ENCODE measurements at places on chromosomes 12 and 14.

DNA sequence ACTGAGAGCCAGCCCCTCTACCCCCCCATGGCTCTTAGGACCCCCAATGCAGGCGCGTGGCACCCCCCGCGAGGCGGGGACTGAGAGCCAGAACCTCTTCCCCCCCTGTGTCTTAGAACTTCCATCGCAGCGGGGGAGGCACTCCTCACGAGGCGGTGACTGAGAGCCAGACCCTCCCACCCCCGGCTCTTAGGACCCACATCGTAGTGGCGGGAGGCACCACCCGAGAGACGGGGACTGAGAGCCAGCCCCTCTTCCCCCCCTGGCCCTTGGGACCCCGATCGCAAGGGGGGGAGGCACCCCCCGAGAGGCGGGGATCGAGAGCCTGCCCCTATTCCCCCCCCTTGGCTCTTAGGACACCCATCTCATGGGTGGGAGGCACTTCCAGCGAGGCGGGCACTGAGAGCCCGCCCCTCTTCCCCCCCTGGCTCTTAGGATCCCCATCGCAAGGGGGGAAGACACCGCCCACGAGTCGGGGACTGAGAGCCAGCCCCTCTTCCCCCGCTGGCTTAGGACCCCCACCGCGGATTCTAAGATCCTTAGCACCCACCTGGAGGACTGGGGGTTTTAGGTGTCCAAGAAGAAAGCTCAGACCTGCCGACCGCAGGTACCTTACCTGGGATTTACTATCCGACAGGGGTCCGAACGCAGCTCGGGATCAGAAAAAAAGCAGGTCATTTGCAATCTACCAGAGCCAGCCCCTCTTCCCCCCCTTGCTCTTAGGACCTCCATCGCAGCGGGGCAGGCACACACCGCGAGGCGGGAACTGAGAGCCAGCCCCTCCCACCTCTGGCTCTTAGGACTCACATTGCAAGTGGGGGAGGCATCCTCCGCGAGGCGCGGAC lies 44.9 kb downstream of the DDX11 start:
- no peak for DNase-seq

DNA sequence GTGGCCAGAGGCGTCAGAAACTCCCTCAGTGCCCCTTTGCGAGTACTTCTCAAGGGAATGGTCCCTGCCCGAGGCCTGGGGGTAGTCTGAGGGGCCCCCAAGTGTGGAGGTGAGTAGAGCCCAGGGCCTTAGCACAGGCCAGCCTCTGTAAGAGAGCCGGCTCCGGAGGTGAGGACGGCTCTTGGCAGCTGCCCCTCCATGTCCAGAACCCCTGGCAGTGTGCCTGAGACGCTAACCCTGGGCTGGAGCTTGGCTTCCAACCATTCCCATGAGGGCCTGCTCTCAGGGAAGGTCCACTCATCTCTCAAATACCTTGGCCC lies 61.7 kb downstream of the PRMT8 start:
- no peak for DNase-seq

DNA sequence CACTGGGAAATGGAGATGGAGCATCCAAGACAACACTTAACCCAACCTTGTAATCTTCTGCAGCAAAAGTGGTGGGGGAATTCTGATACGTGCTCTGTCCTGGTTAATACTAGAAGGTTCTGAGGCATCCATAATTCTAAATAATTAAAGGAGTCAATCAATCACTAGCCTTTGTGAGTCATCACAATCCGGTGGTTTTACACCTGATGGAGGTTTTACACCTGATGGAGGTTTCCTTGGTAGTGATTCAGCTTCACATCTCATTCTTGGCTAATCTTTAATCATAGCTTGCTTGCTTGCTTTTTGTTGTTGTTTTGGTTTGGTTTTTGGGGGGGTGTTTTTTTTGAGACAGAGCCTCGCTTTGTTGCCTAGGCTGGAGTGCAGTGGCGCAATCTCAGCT lies 343.4 kb downstream of the DPF3 start:
- no peak for DNase-seq

DNA sequence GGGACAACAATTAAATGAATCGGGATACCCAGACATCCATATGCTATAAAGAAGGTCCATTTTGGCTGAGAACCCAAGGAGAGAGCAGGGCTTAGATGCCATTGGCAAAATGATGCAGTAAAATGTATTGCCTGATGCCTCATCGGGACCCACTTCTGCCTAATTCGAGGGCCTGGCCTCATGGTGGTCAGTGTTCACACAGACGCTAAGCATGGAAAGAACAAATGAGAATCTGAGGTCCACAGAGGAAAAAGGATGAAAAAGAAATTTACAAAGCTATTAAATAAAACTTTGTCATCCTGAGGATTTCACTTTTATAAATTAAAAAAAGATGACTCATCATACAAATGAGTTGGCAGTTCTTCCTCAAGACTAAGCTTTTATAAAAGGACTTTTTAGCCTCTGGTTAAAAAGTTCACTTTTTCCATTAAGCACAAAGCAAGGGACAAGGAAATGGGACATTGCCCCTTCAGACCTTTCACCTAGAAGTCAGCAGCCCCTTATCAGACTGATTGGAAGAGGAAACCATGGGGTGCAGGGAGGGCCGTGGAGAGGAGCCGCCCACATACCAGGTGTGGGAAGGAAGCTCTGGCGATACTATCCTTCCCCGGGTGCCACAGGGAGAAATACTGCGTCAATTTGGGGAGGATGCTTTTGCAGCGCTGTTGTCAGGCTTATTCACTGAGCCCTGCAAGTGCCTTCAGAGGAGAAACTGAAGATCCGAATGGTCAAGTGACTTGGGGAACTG lies 176.0 kb downstream of the EGLN3 start:
- no peak for DNase-seq

GRCh38 chr14:103535081-103535890 lies 6.3 kb downstream of the TRMT61A start:
- DNase-seq = no peak

- DNase-seq = no peak
Measured at GRCh38 chr12:39267886-39268285, 175.0 kb downstream of the KIF21A start.

DNA sequence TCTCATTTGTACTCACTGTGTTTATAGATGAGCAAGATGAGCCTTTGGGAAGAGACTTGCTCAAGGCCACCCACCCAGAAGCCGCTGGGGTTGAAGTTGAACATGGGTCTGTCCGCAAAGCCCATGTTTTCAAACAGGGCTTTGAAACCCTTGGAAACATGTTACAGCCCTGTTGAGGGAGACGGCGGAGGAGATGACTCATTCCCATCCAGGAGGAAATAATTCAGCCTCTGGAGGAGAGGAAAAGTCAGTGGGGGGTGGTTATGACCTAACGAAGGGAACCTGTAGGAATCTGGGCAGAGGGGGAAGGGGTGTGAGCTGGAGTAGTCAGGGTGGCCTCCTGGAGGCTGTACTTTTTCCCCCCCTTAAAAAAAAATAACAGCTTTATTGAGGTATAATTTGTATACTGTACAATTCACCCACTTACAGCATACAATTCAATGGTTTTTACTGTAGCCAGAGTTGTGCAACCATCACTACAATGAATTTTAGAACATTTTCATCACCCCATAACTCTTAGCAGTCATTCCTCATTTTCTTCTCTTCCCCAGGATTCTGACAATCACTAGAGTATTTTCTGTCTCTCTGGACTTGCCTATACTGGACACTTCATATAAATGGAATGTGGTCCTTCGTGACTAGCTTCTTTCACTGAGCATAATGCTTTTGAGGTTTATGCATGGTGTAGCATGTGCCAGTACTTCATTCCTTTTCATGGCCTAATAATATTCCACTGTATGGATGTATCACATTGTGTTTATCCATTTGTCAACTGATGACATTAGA lies 1.9 kb upstream of the RIN3 start:
- DNase-seq = peak; percentile 71

GRCh38 chr12:41213648-41214047 lies 25.5 kb downstream of the PDZRN4 start:
- no peak for DNase-seq

- no peak for DNase-seq
Measured at GRCh38 chr14:85319101-85319500, 210.8 kb upstream of the FLRT2 start.

- no peak for DNase-seq
Measured at GRCh38 chr12:108320507-108321293, 18.4 kb downstream of the CMKLR1 start.

DNA sequence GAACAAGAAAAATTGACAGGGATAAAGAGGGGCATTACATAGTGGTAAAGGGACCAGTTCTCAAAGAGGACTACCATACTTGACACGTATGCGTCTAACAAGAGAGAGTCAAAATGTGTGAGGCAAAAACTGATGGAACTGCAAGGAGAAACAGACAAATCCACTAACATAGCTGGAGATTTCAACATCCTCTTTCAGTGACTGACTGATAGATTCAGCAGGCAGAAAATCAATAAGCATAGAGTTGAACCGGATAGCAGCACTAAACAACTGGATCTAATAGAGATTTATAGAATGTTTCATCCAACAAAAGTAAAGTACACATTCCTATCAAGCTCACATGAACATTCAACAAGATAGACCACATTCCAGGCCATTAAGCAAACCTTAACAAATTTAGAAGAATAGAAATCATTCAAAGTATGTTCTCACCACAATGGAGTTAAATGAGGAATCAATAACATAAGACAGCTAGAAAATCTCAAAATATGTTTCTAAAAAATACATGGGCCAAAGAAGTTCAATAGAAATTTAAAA lies 16.1 kb upstream of the CRACR2A start:
- no peak for DNase-seq

DNA sequence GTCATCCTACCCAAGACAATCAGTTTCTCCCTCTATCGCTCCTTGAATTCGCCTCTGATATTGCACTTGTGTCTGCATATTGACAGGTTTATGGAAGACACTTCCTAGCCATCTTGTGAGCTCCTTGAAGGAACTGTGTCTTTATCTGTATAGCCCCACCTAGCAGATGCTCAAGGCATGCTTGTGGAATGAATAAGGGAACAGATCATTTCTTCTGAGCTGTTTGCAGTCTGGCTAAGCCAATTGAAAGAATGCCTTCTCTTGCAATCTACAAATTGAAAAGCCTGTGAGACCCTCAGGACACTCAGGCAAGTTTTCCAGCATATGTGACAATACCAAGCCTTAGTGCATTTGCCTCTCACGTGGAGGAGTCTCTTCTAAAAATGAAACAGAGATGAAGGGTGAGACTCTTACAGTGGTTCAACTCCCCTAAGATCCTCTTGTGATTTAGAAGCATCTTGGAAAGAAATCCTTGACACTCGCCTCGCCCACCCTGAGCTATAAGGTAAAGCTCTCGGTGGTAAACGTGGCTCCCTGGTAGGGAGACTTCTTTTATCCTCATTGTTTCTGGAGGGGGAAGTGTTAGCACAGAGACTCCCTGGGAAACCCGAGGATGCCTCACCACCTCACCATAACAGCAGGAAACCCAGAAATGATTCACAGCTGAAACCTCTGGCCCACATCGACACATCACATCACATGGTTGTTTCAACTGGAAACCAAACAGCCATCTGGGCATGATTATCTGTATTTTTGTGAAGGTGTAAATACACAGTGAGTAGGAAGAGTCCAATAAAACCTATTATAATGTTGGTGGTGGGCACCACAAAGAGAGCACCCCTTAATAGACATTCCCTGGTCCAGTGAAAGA lies 112.3 kb upstream of the BCL2L14 start:
- DNase-seq = peak; percentile 87

DNA sequence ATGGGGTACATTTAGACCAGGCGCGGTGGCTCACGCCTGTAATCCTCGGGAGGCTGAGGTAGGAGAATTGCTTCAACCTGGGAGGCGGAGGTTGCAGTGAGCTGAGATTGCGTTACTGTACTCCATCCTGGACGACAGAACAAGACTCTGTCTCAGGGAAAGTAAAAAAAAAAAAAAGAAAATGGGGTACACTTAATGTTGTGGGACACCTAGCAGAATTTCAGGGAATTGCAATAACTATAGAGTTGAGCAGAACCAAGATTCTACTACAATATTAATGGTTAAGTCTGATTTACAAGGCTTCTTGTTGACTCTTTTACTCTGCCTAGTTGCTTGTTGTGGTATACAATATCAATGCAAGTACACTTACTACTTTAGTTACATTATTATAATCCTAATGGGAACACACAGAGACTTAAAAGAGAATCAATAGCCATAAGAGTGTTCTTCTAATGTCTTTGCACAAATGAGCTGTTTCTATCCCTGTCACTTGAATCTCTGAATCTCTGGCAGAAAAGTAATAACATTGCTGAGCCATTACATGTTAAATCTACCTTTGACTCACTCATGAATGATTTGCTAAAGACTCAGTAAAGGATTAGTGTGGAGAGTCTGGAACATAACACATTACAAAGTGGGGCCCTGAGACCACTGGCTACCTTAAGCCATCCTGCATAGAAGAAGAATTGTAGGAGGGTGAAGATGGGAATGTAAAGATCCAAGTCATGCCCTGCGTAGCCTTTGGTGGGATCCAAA lies 22.7 kb downstream of the BEST3 start:
- no peak for DNase-seq

DNA sequence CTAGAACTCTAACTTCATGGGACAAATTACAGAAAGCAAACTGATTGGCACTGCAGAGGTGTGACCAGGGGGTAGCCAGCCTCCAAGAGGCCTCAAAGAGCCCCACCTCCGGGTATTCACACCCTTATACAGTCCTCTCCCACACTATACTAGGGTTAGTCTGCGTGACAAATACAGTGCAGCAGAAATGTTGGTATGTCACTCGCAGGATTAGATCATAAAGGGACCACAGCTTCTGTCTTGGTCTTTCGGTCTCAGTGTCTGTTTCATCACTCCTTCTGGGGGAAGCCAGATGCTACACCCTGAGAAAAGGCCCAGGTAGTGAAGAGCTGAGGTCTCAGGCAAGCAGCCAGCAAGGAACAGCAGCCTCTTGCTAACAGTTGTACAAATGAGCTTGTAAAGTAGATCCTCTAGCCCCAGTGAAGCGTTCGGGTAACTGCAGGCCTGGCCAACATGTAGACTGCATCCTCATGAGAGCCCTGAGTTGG lies 68.9 kb upstream of the SAV1 start:
- DNase-seq = no peak

GRCh38 chr12:87280356-87280755 lies 748.8 kb downstream of the C12orf50 start:
- DNase-seq = no peak

- no peak for DNase-seq
Measured at GRCh38 chr14:74824997-74825396, 50.9 kb downstream of the PROX2 start.

GRCh38 chr14:92555465-92556111 lies 42.0 kb downstream of the RIN3 start:
- no peak for DNase-seq

- DNase-seq = no peak
Measured at GRCh38 chr12:3656946-3657622, 95.8 kb downstream of the CRACR2A start.

- DNase-seq = no peak
Measured at GRCh38 chr12:82458101-82458500, 99.8 kb downstream of the METTL25 start.

GRCh38 chr12:83141460-83141994 lies 454.8 kb downstream of the TMTC2 start:
- DNase-seq = no peak

- DNase-seq = no peak
Measured at GRCh38 chr12:6457220-6457945, 5.5 kb downstream of the TAPBPL start.
